ENCODE measurements at places on chromosomes 2 and 18.

- no peak for DNase-seq
These were observed 11.4 kb upstream of the KCNJ13 start for GRCh38 chr2:232787806-232788205.

GRCh38 chr2:156708051-156708450, 271.9 kb downstream of the GPD2 start:
- DNase-seq = no peak

- no peak for DNase-seq
These were observed 52.8 kb upstream of the SPP2 start for GRCh38 chr2:233997707-233998106.

GRCh38 chr2:45412754-45413379, 198.2 kb downstream of the SRBD1 start:
- no peak for DNase-seq

DNA sequence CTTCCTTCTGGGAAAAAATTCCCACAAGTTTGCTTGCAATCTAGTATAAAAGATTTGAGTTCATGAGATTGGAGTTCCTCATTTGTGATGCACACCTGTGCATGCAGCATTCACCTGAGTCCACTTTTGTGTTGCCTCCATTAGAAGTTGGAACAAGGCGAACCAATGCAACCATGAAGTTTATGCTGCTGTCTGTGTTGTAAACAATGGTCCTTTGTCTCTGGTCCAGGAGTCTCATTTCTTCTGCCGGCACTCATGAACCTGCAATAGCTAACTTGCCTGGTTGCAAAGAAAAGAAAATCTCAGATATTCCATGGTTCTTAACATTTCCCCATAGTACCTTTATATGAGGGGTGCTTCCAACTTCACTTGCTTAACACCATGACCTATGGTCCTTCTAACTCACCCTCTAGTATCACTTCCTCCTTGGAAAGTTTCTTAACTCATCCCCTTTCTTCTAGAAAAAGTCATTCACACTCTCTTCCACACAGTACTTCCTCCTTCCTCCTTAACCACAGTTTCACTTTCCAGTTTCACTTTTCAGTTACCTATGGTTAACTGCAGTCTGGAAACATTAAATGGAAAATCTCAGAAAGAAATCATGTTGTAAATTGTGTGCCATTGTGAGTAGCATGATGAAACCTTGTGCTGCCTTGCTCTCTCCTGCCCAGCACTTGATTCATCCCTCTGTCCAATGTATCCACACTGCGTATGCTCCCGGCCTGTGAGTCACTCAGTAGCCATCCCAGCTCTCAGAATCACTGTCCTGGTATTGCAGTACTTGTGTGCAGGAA, 128.8 kb upstream of the TRIB2 start:
- peak; percentile 25 for DNase-seq

DNA sequence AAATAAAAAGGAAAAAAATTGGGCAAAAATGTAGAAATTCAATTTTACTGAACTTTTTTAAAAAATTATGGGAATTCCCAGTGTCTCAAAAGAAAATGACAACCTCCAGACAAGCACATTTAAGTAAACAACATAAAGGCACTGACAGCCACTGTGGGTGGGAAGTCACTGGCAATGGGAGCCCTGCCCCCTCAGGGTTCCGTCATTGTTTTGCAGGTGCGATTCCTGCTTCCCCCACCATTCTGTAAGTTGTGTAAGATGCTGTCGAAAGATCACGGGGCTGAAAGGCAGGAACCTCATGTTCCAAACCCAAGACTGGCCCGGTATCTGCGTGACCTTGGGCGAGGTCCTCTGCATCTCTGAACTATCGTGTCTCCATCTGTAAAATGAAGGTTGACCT, 15.8 kb upstream of the ASPRV1 start:
- no peak for DNase-seq

- no peak for DNase-seq
These were observed 431.6 kb downstream of the METTL4 start for GRCh38 chr18:2139691-2140090.

GRCh38 chr2:85385746-85386145, 24.4 kb downstream of the CAPG start:
- DNase-seq = no peak

DNA sequence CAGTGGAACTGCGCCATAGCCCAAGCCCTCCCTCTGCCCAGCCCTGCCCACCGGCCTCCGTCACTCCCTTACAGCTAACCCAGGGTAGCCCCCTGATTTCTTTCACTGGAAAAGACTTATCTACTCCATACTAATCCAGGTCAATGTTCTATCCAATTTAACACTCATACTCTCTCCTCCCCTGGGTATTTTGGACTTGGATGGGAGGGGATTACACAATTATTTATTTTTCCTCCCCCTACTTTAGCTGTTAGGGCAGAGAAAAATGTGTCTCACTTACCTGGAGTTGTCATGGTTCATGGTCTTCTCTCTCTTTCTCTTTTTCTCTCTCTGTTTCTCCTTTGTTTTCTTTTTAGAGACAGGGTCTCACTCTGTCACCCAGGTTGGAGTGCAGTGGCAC, 100.6 kb upstream of the ST8SIA3 start:
- DNase-seq = no peak

DNA sequence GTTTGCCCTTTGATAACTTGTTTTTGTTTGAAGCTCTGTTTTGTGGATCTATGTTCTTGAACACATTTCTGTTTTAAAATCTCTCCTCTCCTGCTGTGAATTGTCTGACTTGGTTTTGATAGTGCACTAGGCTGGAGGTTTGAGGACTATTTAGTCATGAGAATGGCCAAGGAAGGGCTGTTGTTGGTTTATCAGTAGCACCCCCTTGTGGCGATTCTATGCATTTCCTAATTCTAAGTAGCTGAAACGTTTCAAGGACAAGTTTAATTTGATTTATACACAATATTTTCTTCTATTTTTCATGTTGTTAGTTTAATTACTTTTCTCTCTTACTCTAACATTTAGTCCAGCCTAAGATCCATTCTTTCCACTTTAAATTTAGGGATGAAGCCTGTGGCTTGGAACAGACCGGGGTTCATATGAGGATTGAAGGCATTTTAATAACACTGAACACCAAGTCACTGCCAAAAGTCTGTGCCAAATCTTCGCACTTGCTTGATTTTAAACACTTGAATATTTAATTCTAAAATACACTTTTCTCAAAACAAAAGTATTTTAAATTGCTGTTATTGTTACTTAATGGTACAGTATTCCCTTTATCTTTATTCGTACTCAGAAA, 166.0 kb downstream of the SOCS6 start:
- peak; percentile 68 for DNase-seq

DNA sequence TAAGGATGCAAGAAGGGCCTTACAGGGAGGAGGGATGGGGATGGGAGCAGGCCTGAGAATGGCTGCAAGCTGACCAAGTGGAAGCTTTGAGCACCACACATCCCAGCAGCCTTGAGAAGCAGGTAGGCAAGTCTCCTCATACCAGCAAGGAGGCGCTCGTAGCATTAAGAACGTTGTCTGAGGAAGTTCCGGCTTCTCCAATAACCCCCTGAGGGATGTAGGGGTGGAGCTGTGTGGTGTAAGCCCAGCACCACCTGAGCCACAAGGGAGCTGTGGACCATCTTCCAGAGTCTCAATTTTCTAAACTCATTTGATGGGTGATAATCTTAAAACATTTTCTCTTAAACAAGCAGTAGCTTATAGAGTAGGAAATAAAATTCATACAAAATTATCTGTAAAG, 50.6 kb downstream of the ST3GAL5 start:
- no peak for DNase-seq

DNA sequence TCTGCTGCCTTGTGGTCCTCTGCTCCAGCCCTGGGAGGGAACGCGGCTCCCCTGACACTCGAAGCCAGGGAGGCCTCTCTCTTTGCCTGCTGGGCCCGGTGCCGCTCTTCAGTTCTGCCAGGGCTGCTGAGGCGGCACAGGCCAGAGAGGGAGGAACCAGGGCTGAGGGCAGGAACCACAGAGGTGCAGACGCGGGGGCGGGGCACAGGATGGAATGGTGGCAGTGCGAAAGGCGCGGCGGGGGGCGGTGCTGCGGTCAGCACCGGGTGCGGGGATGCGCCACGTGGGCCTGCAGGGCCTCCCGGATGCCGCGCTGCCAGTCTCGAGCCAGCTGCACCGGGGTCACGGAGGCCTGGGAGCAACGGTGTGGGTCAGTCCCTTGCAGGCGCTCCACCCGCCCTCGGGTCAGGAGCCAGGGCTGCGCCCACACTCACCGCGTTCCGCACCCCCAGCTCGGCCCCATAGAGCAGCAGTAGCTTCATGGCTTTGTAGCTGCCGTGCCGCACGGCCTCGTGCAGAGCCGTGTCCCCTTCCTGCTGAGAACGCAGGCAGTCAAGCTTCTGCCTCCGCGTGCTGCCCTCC, 4.4 kb downstream of the ANKRD23 start:
- DNase-seq = no peak

GRCh38 chr2:61235716-61236115, 73.7 kb downstream of the C2orf74 start:
- no peak for DNase-seq

DNA sequence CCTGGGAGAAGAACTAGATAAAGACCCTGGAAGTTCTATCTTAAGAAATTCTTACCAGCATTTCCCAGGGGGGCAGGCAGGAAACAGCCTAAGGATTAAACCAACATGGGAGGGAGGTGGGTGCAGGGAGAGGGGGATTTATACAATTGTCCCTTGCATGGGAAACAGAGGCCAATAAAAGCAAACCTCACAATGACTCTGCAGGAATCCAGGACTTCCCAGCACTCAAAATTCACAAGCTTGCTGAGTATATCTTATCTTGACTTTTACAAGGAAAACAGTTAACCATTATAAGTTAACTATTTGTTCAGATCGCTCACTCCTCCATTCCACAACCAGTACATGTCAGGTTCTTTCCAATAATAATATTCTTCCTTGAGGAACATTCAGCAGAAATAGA, 241.3 kb downstream of the MREG start:
- DNase-seq = no peak

DNA sequence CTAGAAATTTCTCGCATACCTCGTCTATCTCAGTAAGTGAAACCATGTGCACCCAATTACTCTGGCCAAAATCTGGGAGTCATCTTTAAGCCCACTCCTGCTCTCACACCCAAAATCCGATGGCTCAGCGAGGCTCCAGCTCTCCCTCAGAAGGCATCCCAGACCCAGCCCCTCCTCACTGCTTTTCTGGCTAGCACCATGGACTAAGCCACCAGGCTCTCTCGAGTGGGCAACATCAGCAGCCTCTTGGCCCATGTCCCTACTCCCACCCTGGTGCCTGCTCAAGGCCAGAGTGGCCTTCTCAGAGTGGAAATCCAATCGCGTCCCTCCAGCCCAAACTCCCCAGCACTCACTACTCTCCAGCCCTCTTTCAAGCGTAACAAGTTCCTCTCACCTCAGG, 27.2 kb downstream of the TNS1 start:
- DNase-seq = no peak

DNA sequence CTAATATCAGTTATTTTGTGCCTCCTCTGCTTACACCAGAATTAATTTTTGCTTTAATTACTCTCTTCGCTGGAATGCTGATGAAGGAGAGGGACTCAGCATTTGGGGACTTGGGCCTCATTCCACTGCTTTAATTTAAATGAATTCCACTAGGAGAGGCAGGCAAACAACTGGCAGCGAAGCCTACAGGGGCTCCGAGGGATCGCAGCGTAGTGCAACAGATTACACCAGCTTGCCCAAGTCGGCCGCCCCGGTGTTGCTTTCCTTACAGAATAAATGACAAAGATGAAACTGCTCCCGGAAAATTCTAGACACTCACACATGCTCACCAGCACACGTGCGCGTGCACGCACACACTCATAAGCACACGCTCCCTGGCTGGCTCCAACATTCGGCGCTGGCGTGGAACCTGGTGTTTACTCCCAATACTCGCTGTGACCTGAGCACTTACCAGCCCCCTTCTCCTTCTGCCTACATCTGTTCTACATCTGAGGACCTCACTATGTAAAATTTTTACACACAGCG, 175.4 kb downstream of the ZNF521 start:
- DNase-seq = no peak

DNA sequence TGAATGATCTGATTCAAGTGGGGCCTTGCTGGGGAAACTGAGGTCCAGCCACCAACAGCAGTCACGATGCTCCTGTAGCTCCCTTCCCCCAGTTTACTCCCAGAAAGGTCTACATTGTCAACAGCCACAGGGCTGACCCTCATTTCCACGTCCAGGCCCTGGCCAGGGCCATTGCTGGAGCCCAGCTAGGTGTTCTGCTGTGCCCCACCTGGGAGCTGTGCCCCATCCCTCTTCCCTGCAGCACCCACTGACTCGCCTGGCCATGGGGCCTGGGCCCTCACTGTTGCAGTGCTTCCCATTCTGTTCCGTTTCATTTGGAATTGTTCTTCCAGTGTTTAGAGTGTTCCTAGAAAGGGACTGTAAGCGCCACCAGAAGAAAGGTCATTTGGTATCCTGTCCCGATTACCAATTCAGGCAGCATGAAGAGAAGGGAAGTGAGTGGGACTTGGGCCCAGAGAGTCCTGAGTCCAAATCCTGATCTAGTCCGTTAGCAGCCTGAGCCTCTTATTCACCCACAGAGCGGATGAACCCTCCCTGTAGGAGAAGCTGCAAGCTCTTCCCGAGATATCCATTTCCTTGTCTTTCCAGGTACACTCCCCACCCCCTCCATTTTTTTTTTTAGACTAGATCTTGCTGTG, 73.1 kb upstream of the HPCAL1 start:
- no peak for DNase-seq

DNA sequence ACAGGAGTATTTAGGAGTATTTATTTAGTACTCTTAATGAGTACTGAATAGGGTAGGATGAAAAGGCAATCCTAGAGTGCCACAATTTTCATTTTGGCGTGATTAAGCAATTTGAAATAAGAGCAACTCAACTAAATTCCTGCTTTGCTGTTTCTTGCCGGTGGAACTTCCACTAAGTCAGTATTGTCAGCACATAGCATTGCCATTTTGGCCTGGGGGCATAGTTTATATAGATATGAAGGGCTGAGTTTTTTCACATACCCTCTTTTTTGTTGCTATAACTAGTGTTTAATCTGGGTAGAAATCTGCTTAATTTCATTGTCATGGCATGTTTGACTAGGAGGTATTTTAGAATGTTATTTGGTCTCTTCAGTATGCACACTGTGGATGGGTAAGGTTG, 1.9 kb downstream of the GTF2A1L start:
- DNase-seq = no peak

DNA sequence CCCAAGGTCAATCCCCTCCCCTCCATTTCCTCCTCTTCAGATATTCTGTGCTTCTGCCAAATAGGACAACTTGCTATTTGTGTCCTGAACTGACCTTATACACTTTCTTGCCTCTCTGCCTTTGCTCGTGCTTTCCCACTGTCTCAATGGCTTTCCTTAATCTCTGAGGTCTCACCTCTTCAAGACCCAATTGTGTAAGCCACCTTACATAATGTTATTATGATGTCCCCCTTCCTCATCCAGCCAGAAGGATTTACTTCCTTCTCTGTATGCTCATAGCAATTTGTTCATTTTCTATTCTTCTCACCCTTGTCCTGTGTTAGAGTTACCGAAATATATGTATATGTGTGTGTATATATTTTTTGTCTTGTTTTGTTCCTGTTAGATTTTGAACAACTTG, 26.9 kb upstream of the DARS1 start:
- DNase-seq = no peak

GRCh38 chr2:20584045-20584398, 66.9 kb downstream of the HS1BP3 start:
- DNase-seq = no peak

- DNase-seq = no peak
These were observed 8.7 kb downstream of the APCDD1 start for GRCh38 chr18:10463096-10463495.
